ENCODE measurements at places on chromosomes 6 and 20.

DNA sequence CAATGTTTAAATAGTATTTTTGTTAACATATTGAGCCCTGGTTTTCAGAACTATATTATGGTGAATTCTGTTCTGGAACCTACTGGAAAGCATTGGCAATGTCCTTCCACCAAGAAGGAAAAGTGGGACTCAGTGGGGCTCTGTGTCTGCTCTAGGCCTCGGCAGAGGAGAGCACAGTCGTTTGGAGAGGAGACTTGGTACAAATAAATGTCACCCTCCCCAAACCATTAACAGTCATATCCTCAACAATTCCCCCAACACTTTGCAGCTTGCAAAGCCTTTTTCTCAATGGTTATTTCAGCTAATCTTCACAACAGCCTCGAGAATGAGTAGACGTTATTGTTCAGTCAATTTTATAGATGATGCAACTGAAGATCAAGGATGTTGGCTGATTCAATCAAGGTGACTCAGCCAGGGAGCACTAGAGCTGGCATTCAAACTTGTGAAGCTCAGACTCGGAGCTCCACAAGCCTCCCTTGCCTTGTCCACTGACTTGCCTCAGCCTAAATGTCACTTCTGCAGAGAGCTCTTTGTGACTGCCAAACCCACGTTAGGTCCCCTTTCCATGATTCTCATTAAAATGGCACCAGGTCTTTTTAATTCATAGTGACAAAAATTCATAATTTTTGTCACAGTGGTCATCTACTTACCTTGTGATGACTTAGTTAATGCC lies 60.6 kb downstream of the TOX2 start:
- no peak for DNase-seq

GRCh38 chr6:35733633-35734032 lies 3.2 kb upstream of the ARMC12 start:
- no peak for DNase-seq

- DNase-seq: no peak
These were observed 41.2 kb downstream of the BCAS1 start for GRCh38 chr20:54029176-54029575.

DNA sequence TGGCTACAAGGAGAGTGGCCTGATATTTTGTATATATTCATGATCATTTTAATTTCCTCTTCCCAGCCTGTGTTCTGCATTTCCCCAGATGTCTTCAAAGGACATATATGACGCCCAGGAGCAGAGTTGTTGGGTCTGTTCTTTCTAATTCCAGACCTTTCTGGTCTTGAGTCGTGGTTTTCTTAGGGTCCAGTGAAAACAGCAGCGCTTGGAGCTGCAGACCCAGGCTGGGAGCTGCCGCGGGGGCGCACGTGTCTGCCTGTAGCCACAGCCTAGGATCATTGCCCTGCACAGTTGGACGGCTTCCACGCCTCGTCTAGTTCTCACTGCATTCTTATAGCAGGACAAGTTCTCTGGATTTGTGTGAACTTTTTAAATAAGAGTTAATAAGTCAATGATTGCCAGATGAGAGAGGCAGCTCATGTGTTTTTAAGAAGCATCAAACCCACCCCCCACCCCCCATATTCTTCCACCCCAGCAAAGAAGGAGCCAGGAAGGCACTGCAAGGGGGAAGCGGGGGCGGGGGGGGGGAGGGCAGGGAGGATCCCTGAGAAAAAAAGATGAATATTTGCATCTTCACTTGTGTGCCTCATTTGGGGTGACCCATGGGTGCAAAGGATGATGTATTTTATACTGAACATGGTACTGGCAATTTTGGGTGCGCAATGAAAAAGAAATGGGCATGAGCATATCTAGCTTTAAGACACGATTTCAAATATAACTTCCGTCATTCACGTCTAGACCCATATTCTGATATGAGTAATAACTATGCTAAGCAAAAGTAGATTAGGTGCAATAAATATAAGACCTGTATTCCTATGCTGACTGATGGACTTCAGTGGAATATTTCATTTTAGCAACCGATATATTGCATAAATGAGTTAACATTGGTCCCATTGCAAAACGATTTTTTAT lies 160.0 kb downstream of the TBXT start:
- no peak for DNase-seq

GRCh38 chr6:25301362-25301761 lies 22.2 kb downstream of the CARMIL1 start:
- DNase-seq: no peak

- no peak for DNase-seq
These were observed 6.8 kb upstream of the MRPS10 start for GRCh38 chr6:42224222-42225028.

GRCh38 chr6:5278565-5279120 lies 17.3 kb downstream of the FARS2 start:
- no peak for DNase-seq

- DNase-seq: no peak
These were observed 19.0 kb downstream of the HIVEP1 start for GRCh38 chr6:12030993-12031550.

- DNase-seq: no peak
These were observed 34.6 kb downstream of the HLA-F start for GRCh38 chr6:29757701-29758293.

DNA sequence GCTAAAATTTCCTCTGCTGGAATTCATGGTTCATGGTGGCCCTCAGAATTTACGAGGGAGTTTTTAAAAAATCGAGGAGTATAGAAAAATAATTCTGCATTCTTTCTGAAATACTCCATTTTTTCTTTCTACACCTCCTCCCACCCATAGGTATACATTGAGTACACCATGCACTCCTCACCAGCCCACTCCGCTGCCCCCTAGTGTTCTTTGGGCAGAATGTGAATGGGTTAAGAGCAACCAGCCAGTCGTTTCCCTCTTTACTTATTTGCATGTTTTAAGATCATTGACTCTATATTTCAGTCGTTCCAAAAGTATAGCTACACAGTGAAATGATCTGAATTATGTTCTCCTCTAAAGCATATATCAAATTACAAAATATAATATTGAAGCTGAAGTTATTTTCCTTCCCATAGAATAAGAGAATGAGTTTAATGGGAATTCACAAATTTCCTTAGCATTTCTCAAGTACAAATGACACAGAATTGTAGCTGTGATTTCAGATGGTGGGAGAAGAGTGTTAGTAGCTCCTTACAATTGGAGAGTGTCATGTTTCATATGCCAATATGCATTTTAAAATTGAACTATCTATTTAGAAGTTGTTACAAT lies 977.7 kb upstream of the SLC35B3 start:
- no peak for DNase-seq

GRCh38 chr6:71028236-71028876 lies 71.5 kb upstream of the B3GAT2 start:
- DNase-seq: no peak

GRCh38 chr6:158662607-158662953 lies 12.7 kb downstream of the SYTL3 start:
- no peak for DNase-seq

DNA sequence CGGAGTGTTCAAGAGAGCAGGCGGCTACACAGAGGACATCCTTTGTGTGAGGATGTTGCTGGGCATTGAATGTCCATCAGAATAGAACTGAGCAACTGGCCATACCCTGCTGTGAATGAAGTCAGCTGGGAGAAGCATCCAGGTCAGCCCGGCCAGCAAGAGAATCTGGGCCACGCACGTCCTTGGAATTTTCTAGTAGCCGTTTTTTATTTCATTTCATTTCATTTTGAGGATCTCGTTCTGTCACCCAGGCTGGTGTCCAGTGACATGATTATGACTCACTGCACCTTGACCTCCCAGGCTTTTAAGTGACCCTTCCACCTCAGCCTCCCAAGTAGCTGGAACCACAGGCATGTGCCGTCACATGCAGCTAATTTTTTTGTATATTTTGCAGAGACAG lies 97.9 kb downstream of the SSR1 start:
- no peak for DNase-seq

DNA sequence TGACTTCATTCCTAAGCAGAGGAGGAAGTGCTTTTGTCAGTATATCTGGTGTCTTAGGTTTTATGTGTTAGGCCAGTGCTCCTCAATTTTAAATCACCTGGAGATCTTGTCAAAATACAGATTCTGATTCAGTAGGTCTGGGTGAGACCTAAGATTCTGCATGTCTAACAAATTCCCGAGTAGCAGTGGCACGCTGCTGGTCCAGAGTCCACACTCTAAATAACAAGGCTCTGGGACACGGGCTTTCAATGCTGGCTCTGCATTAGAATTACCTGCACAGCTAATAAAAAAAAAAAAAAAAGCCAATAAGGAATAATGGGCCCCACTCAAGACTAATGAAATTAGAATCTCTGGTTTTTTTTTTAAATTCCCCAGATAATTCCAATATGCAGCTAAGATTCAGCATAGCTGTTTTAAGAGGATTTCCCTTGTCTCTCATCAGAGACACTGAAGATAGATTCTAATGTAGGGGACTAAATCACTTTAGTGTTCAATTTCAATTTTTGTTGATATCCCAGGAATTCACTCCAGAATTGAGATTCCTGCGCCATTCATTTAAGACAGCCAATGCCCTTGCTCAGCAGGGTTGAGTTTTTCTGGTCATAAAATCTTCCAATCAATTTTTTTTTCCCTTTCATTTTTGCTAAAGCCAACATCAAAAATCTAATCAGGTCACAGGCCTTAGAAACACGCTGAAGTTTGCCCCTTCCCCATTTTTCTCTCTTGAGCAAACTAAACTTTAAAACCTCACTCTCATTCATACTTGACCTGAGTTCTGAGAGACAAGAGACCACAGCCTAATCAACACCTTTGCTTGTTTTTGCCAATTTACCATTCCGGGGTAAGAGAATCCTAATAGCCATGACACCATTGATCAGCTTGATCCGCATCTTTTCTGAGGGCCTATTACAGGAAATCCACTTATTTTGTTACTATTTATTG lies 2.4 kb downstream of the TDP2 start:
- no peak for DNase-seq

DNA sequence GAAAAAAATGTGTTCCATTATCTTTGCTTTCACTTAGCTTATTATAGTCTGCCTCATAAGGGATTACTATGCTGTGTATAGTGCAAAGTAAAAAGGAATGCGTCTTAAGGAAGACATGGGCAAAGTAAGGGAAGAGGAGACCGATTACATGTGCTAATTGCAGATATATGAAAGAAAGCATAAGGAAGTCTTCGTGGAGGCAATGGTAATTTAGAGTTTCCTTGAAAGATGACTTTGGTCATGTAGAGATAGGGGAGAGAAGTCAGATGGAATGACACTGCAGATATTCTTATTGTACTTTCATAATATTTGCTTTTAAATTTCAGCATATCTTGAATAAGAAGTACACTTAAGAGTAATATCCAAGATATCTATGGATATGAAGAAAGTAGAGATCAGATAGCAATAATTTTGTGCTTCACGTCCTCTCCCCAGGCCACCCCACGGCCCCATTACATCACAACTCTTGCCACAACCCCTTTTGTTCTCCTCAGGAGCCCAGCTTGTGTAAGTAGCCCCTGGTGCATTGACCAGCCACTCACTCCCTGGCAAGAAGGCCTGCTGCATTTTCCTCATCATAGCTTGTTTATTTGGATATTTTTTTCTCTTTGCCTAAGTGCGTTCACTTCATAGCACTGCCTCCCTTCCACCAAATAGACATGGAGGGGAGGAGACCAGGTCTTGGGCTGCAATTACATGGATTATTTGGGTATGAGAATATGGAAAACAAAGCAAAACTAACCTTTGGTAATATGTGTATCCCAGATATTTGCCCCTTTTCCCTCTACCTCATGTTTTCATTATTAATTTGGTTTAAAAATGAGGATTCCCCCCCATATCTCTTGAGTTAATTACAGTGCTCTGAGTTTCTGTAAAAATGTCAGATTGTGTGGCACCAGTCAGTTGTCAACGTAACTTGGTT lies 30.7 kb upstream of the COL10A1 start:
- DNase-seq: no peak
